ENCODE measurements at places on chromosomes 13 and 19.

DNA sequence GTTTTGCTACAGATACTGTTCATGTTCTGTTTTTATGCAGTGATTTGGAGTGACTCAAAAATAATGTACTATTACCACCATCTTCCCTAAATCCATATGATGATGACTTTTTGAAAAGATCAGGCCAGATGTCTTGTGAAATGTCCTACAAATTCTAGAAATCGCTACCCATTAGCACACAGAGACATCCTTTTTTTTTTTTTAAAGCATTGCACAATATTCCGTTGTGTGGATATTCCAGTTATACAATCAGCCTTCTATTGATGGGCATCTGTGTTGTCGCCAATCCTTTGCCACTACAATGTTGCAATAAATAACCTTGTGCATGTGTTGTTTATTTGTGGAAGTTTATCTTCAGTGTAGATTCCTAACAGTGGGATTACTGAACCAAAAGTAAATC lies 24.5 kb downstream of the ZDHHC20 start:
- no peak for ATAC-seq

- no peak for ATAC-seq
Measured at GRCh38 chr19:45733160-45733810, at the start of gene MEIOSIN. TSS of gene MEIOSIN (plus strand) at chr19:45733439. CDS start at chr19:45735377, 1,938 bp downstream.

- peak; percentile 98 for ATAC-seq
Measured at GRCh38 chr13:101520672-101521071, 68.2 kb downstream of the ITGBL1 start.

DNA sequence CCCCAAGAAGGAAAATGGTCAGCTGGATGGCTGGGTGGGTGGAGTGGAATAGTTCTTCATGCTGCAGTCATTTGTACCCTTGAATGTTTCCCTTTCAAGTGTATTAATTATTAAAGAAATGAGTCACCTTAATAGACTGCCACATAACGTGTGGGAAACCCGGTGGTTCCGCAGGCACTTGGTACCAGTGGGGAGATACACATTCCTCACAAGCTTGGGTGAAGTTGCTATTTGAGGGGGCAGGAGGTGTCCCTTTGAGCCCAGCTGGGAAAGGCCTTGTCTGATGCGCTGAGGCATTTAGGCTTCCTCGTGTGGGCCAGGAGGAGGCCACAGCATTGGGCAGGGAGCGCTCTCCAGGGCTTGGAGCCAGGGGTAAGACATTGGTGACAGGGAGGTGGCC lies 57.7 kb downstream of the ATP8A2 start:
- ATAC-seq: no peak

- no peak for ATAC-seq
Measured at GRCh38 chr19:741506-742131, 9.3 kb upstream of the MISP start.

GRCh38 chr13:110538632-110539031 lies 22.9 kb downstream of the RAB20 start:
- no peak for ATAC-seq

- ATAC-seq: no peak
Measured at GRCh38 chr19:5832527-5833216, 6.8 kb downstream of the FUT6 start.

GRCh38 chr13:58463841-58464240 lies 832.3 kb downstream of the PCDH17 start:
- no peak for ATAC-seq

DNA sequence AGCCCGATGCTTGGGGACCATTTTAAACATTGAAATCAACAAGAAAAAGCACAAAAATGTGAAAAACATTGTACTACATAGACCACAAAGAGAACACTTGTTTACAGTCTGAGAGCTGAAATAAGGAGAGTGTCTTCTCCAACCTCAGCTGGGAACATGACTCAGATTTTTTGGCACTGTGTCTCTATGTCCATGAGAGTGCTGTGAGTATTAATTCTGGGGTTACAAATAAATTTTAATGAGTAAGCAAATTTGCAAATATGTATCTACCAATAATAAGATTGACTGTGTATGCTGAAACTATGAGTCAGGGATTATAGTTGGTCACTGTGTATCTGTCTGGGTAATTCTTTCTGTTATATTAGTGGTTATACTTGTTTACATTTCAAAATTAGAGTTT lies 174.0 kb downstream of the DCT start:
- no peak for ATAC-seq

DNA sequence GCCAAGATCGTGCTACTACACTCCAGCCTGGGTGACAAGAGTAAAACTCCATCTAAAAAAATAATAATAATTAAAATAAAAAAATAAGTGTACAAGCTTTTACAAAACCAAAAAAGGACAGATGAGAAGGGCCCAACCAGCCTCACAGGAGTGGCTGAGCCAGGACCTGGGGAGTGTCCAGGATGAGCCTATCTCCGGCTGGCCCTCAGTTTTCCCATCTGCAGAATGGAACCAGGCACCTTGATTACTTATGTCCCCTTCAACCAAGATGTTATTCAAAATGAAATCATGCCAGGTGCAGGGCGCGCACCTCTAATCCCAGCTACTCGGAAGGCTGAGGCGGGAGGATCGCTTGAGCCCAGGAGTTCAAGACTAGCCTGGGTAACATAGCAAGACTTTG lies 9.5 kb upstream of the IFI30 start:
- ATAC-seq: no peak

- peak; percentile 59 for ATAC-seq
Measured at GRCh38 chr19:6801485-6802086, 29.1 kb downstream of the VAV1 start.

DNA sequence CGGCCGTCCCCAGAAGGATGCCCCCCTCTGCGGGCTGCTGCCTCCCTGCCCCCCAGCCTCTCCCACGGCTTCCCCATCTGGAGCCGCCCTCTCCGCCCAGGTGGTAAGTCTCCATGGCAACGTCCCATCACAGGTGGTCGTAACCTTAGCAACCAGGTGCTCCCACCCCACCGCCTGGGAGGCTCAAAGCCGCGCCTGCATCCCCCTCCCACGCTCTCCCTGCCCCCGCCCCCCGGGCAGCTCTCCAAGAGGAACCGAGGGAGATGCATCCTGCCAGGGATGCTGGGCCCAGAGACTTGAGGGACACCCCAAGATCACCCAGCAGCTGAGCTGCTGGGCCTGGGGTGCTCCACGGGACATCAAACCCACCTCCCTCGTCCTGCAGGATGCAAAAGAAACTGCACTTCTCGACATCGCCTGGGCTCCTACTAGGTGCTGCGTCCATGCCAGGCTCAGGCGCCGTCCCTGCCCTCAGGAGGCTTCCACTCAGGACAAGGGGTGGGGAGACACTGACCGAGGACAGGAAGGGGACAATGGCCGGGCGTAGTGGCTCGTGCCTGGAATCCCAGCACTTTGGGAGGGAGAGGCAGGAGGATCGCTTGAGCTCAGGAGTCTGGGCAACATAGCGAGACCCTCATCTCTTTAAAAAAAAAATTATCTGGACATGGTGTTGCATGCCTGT lies 5.0 kb upstream of the LINGO3 start:
- ATAC-seq: no peak

DNA sequence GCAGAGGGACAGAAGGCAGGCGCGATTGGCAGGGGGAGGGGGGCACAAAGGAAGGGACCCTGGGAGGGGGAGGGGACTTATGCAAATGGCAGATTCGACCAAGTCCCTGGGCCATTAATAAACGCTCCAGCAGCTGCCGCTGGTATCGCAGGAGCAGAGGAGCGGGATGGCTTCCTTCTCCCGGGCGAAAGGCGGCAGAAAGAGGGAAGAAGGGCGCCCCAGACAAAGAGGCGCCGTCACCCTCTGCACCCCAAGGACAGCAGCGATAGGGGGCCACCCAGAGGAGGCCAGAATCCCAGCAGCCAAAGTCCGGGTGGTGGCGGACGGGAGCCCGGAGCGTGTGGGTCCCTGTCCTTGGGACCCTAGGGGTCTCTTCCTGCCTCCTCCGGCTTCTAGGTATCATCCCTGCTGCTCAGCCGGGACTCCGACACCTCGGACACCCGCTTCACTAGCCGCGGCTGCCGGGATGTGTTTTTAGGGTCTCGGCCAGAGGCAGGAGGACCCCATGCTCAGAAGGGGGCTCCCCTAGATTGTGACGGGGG lies 1.9 kb downstream of the PTPRS start:
- ATAC-seq: no peak

- ATAC-seq: no peak
Measured at GRCh38 chr13:113809934-113810333, 50.9 kb downstream of the TMEM255B start.

- no peak for ATAC-seq
Measured at GRCh38 chr19:35355791-35356460, 2.3 kb upstream of the FFAR3 start.

GRCh38 chr13:110666255-110666533 lies 39.7 kb downstream of the CARS2 start:
- ATAC-seq: no peak

DNA sequence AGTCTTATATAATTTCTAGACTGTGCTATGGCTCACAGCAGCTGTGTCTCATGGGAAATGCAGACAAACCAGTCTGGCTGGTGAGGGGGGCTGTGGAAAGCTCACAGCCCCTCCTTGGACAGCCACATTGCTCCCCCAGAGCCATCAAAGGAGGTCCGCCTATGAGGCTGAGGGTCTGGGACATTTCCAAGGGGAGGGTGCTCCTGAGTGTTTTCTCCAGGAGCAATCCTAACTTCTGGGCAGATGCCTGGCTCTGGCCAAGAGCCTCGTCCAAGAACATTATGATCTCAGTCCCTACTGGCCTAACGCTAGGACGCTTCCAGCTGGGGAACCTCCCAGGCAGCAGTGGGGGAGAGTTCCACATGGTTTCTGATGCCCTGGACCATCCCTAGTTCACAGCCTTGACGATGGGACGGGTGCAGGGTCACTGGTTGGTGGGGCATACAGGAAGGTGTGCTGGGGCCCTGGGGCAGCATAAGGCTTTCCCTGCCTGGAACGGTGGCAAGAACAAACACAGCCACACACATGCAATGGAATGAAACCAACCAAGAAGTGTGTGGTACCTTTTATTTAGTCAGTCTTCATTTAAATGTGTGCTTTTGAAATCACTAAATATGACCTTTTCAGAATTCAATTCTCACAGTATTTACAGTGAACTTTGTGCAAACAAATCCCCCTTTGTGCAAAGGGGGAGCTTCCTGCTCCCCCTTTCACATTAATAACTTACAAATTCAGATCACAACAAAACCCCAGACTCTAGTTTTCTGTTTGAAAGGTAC lies 60.6 kb downstream of the CDADC1 start:
- ATAC-seq: no peak

DNA sequence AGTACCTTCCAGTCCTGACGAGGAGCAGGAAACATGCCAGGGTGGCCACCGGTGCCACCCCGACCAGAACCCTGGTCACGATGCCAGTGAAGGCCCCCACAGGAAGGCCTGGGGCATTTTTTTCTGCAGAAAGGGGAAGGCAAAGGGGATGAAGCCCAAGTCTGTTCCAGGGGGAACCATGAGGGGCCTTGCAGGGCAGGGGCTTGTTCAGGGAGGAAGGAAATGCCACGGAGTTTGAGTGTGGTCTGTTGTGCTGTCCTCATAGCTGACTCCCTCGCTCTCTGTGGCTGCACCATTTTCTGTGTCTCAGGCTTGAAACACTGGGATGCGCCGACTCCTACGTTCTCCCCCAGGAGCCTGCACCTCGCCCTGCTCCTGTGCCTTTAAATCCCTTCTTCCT lies 27.5 kb upstream of the CEACAM1 start:
- no peak for ATAC-seq

GRCh38 chr13:94646904-94647303 lies 45.2 kb downstream of the GPR180 start:
- ATAC-seq: no peak

DNA sequence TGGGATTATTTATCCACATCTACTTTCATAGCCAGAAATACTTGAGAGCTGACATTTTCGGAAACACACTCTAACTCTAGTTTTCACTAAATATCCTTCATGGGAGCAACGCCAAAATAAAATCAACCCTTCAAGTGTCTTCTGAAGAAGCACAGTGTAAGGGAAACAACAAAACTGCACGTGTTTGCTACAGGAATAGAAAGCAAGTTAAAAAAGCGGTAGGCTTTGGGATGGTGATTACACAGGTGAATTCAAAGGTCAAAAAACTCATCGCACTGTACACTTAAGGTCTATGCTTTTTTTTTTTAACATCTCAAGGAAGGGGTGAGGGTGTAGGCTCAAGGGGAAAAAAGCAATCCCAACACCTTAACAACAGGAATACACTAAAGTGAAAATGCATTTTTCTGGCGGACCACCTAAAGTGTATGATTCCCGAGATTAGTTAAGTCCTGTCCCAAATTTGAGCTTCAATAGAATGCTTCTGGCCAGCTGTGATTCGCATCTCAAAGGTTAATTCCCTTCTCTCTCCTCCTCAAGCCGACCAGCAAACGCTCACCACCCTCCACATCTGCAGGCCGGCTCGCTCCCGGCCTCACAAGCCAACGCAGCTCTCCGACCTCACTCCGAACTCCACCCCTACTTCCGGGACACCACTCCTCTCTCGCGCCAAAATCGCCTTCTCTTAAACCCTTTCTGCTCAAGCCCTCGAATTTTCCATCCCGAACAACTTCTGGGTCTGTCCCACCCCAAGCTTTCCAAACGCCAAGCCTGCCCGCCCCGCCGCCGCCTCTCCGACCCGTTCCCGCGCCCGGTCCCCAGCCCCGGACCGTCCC lies 1.1 kb downstream of the ARGLU1 start:
- ATAC-seq: peak; percentile 51

DNA sequence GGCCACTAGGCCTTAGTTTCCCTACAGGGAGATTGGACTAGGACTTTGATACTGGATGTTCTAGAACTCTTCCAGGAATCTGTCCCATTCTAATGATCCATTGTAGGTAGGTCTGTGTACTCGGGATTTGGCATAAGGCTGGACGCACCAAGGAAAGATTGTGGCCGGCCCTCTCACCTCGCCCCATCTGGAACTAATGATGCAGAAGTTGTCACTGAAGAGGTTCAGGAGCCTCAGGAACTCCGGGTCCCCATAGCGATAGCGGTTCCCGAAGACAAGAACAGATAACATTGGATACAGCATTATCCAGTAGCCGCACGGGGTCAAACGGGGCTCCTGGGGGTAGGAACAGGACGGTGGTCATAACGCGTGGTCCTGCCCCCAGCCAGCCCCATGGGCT lies 11.2 kb downstream of the EGLN2 start:
- no peak for ATAC-seq

- no peak for ATAC-seq
Measured at GRCh38 chr19:30651066-30651465, 278.9 kb downstream of the ZNF536 start.

Measured in activated T-helper 17 cell treated with anti-CD3 and anti-CD28 coated beads, Interleukin-2, amount 50 U/mL, for 72 hours (primary cell).